ENCODE measurements at places on chromosomes 6 and 20. TPM values are rescaled to one million over a fixed set of nuclear protein-coding genes. Genes with fewer than 3 reads are reported as not detected.

The PACSIN1 gene
- 0.03 TPM for polyA plus RNA-seq

The ERVFRD-1 gene
- not detected for polyA plus RNA-seq

The SEC63 gene
- polyA plus RNA-seq: 18.3 TPM

The SLC4A11 gene
- polyA plus RNA-seq: 0.95 TPM

Data from IMR-90 (cell line).